Memory B cell (primary cell): ENCODE measurements at places on chromosomes 11 and 22.

DNA sequence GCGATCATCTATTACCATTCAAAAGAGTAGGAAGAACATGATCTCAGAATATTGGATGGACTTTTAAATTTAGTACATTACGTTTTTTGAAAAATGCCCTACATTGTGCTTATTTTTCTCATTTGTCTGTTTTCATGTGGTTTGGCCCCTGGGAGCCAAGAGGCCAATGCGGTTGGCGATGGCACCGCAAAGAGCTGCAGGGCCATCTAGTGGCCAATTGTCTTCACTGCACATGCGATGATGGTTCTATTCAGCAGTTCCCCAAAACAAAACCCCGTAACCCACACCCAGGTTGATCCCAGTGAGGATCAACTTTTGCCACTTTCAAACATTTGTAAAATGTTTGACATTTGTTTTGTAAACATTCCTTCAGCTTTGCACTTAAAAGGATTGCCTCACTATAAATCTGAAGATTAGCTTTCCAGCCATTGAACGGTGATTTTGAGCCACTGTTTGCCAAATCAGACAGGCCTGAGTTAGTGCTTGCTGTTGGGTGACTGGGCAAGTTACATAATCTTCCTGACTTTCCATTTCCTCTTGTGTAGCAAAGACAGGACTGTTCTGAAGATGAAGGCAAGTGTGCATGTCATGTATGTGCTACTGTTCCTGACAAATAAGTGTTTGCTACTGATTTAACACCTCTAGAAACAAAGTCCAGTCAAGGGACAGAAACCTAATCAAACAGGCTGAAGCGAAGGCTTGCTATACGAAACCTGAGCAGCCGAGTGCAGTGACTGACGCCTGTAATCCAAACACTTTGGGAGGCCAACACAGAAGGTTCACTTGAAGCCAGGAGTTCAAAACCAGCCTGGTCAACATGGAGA is 29.2 kb upstream of the XBP1 start:
- H3K27ac ChIP-seq = no peak overlapping the region
- H3K4me3 ChIP-seq = no peak overlapping the region
- H3K36me3 ChIP-seq = peaks cover 2% of the 10 kb centered on the region
- H3K27me3 ChIP-seq = no peaks in the 10 kb centered on the region
- H3K4me1 ChIP-seq = peaks cover 10% of the 10 kb centered on the region

- peaks cover 25% of the 10 kb centered on the region for H3K36me3 ChIP-seq
- no peak for DNase-seq
- H3K4me1 ChIP-seq = peaks cover 19% of the 10 kb centered on the region
- peak overlapping the region; percentile 52 for H3K4me3 ChIP-seq
- no peak overlapping the region for H3K27ac ChIP-seq
Observed at GRCh38 chr11:65713212-65713969, 1.3 kb downstream of the KAT5 start.

DNA sequence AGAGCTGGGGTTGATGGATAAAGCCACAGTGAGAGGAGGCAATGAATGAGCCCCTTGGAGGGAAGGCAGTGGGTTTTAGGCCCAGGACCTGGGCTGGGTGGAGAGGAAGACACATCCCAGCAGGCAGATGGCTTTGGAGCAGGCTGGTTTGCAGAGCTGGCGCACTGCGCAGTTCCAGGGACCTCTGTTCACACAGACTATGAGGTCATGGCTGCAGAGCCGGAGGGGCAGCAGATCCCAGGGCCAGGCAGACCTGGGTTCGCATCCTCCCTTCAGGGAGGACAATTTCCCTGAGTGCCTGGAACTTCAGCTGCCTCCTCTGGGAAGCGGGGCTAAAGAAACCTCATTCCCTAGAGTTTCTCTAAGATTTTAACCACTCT is 28.2 kb upstream of the DGKZ start:
- no peak for DNase-seq
- peaks cover 13% of the 10 kb centered on the region for H3K27me3 ChIP-seq
- H3K27ac ChIP-seq = no peak overlapping the region
- H3K36me3 ChIP-seq = no peaks in the 10 kb centered on the region

DNA sequence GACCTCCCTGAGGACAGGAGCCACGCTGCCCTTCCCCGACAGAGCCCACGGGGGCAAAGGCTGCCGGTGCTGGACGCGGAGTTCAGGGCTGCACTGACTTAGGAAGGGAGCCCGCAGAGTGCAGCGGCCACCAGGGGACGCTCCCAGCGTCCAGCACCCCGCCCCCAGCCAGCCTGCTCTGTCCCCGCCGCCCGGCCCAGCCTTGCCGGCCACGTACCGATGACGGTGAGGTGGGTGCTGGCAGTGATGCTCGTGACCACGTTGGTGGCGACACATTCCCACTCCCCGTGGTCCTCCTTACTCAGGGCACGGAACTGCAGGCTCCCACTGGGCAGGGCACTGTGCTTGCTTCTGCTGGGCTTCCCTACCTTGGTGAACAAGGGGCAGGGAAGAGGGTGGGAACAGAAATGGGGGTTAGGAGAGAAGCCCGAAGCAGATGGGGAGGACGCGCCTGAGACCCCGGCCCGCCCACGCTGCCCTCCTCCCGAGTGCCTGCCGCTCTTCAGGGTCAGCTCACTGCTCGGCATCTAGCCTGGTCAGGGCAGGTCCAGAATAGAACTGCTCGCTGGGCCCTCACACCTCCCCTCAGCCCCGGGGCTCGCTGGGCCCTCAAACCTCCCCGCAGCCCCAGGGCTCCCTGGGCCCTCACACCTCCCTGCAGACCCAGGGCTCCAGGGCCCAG is 25.9 kb downstream of the IGSF9B start:
- no peak overlapping the region for H3K4me3 ChIP-seq
- no peaks in the 10 kb centered on the region for H3K36me3 ChIP-seq
- no peak overlapping the region for H3K27ac ChIP-seq
- DNase-seq = no peak
- H3K4me1 ChIP-seq = peaks cover 3% of the 10 kb centered on the region

DNA sequence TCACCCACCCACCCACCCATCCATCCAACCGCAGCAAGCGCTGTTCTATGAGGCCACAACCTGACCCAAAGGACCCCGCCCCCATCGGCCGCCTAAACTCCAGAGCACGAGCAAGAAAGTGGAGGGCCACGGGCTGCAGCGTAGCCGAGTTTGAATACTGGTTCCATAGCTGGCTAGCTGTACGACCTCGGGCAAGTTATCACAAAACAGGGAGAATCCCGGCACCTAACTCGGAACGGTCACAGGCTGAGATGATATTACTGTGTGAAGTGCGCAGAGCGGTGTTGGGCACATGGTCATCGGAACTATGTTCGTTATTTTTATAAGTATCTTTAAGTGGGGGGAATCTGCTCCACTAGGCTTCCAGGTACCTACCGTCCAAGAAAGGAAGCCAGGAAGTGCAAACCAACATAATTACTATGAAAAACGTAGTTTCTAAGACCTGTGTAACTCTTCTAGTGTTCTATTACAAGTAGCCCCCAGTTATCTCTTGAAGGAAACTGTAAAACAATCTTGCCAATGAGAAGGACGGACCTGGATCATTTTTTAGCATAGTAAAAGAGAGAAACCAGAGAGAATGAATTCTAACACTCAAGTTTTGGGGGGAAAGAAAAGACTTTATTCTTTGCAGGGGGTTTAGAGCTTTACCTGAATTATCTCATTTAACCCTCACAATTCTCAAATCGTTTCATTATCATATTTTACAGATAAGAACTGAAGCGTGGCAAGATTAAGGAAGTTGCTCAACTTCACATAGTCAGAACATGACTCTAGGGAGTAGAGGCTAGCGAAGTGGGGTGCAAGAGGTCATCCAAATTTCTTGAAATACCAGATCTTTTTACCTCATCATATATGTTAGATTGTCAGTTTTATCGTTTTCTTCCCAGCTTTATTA is 663 bp upstream of the BUD13 start:
- DNase-seq = no peak
- H3K36me3 ChIP-seq = peaks cover 19% of the 10 kb centered on the region
- peak overlapping the region; percentile 89 for H3K27ac ChIP-seq
- no peaks in the 10 kb centered on the region for H3K27me3 ChIP-seq
- peaks cover 28% of the 10 kb centered on the region for H3K4me1 ChIP-seq
